ENCODE measurements at places on chromosomes 6 and 20.

DNA sequence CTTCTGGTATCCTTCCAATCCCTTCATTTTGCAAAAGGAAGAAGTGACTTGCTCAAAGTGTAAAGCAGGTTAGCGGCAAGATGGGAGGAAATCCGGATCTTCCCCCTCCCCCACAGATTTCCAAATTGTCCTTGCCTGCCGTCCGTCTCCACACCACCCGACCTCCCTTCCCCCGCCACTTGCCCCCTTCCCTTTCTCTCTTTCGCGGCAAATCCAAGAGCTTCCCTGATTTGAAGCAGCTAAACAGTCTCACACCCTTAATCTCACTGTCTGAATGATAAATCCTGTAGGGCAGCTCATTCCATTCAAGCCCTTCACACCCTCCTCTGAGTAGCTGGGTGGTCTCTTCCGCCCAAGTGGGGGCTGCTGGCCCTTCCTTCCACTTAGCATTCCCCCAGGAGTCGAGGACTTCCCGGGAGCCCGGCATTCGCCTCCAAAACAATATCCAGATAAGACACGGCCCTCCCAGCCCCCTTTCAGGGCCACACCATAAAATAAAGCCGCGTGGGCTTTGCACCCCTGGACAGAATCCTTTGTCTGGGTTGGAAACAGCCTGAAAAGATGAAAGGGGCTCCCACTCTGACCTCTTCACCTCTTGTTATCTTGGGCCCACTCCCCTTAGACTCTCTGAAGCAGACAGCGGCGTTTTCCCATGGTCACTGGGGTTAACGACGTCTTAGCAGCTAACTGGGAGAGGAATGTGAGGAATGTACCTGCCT lies 44.0 kb upstream of the PIM1 start:
- peak; percentile 82 for DNase-seq

GRCh38 chr20:8242827-8243724 lies 111.0 kb downstream of the PLCB1 start:
- no peak for DNase-seq

GRCh38 chr6:134599079-134599478 lies 281.2 kb upstream of the SGK1 start:
- no peak for DNase-seq

- no peak for DNase-seq
Measured at GRCh38 chr6:118295336-118295735, 252.8 kb upstream of the PLN start.

DNA sequence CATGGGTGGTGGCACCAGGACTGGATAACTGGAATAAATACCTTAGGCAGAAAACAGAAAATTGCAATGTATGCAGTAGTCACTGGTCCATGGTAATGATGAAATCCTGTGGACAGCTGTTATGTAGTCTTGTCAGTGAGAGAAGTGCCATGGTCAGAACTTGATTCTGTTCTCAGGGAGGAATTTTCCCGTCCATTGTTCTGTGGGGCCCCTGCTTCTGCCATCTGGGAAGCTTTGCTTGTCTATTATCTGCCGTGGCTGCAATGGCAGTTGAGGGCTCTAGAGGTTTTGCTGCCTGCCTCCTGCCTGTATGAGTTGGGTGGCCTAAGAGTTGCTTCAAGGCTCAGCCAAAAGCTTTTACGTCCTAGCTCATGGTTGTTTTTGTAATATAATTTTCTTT lies 126.8 kb upstream of the SLC35B3 start:
- DNase-seq = no peak

Data from WERI-Rb-1 (cell line).